ENCODE measurements at places on chromosomes 4 and X.
A peak's percentile ranks its signal among the peaks of the same experiment; 100 is the strongest.

DNA sequence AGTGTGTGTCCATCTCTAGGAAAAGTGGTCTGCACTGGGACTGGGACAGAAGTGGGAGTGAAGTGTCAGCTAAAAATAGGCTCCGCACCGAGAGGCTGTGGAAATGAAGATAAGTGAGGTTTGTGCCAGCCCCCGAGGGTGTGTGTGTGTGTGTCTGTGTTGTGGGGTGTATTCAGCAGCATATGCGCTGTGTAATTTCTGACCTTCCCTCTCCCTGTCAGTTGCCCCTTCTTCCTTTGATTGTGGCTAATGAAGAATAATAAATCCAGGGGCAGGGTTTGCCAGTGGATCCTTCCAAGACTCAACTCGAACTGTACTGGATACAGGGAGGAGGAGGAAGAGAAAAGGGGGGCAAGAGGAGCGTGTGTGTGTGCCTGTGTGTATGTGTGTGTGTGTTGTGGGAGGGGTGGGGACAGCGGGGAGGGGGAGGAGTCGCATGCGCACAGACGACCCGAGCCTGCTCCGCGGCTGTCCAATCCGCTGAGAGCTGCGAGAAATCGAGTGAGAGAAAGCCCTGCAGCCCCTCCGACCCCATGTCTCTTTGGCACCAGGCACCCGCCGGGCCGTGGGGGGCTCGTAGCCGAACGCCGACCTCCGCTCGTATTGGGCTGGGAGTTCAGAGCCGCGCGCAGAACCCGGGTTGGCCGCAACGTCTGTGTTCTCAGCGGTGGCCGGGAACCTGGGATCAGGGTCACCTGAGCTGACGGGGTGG lies 916 bp upstream of the POU4F2 start:
- DNase-seq = no peak

DNA sequence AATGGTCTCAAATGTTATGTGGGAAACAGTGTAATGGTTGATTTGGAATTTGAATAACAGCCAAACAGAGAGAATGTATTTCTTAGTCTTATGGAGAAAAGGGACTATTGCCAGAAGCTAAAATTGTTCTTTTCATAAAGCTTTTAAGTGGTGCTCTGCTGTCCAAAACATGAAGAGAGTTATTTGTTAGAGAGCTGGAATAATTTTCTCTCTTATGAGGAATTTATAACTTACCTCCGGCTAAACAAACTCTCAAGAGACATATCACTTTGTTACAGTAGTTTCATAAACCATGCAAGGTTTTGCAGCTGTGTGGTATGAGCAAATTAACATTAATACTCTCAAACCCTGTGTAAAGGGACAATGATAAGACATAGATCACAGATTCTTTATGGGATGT lies 28.6 kb downstream of the SULT1B1 start:
- no peak for DNase-seq

GRCh38 chr4:171985129-171985528 lies 171.9 kb downstream of the GALNTL6 start:
- no peak for DNase-seq

GRCh38 chrX:119495734-119496726 lies 27.8 kb downstream of the SLC25A5 start:
- no peak for DNase-seq

DNA sequence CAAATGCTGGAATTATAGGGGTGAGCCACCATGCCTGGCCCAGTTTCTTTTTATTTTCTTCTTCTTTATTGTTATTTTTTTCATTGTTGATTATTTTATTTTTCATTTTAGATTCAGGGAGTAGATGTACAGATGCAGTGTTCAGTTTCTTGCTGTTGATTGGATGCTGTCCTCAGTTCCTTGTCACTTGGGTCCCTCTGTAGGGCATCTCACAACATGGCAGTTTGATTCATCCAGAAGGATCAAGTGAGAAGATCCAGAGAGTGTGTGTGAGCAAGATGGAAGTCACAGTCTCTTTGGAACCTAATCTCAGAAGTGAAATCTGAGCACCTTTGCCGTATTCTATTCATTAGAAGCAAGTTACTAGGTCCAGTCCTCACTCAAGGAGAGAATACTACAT lies 20.9 kb downstream of the HMGB3 start:
- no peak for DNase-seq

- no peak for DNase-seq
These were observed 368.5 kb upstream of the GRID2 start for GRCh38 chr4:91935217-91935616.

DNA sequence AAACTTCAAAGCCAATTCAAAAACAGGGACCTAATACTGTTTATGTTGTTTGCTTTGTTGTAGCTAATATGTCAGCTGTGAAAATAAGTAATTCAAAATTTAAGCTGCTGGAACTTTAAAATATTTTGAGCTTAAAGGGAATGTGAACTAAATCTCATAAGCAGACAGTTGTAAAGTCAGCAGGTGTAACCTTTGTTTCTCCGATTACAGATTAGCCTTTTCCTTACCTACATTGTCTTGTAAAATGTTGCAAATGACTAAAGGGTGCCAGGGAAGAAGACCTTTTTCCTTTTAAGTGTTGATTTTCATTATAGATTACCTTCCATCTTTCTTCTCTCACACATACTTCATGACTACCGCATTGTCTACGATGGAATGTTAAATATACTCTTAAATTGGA lies 405.1 kb downstream of the KCNIP4 start:
- DNase-seq = no peak

DNA sequence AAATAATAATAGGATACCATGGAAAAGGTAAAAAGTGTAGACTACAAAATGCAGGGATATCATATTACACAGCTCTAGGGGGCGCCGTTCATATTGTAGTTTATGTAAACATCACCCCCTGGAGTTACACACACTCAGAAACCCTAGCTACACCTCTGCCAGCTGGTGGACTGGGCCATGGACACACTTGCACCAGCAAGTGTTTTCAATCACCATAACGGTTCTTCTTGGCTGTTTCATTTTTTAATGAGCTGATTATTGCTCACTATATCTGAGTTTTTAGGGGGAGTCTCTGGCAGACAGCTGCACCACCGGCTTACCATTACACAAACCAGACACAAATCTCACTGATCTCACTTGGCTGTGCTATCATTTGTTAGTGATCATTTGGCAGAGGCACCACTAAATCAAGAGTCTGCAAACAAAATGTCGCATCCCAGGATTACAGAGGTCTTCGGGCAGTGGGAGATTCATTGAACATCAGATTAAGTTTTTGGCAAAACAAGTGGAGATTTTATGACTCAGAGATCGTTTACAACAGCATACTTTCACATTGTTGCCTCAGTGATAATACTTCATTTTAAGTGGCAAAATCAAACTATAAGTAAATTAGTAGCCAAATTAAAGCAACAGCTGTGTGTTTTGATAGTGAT lies 185.7 kb downstream of the UNC5C start:
- DNase-seq = peak; percentile 12

DNA sequence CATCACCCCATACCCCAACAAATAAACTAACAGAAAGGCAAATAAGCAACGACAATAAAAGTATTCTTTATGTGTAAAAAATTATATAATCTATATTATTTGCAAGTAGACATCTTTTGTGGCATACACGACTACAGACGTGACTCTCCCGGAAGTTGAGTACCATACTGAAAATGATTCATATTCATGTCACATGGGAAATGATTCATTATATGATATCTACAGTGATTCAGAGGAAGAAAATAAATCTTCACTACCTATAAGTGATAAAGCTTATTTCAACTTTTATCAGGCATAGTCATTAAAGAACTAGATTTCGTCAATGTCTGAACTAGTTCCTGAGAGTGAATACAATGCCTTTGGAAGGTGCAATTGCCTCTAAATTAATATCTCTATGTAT lies 4.6 kb upstream of the ANTXR2 start:
- DNase-seq = peak; percentile 28

DNA sequence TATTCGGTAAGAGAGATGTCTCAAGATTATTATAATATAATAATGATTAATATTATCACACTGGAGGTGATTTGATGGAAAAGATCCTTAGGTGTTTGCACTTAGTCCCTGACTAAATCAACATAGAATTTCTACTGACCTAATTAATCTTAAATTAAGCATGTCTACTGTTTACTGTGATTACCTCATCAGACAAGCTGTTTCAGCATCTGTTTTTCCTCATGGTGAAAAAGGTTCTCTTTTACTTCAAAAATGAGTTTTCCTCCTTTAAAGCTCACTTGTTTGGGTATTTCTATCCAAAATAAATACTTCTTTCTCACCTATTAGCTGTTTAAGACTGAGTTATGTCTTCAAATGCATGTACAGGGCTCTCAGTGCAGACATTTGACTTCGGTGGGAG lies 407.8 kb downstream of the NKX6-1 start:
- DNase-seq = no peak

DNA sequence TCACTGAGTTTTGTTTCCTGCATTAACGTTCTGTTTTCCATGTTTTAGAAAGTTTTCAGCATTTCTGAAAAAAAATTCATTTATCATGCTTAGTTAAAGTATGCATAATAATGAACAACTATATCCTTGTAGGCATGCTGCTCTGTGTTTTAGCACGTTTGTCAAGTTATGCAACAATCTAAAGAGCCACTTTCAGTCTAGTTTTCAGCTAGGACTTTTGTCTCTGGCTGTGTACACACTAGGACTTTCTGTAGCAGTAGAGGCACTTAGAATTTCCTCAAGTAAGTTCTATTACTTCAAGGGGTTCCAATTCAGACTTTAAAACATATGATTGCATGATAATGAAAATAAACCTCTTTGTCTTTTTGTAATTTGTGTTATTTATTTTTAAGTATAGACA lies 12.4 kb downstream of the DCAF8L1 start:
- DNase-seq = no peak

GRCh38 chr4:21815651-21816377 lies 132.8 kb downstream of the KCNIP4 start:
- DNase-seq = no peak

GRCh38 chr4:171532968-171533367 lies 280.2 kb upstream of the GALNTL6 start:
- no peak for DNase-seq

- DNase-seq = no peak
These were observed 40.1 kb upstream of the HMGB3 start for GRCh38 chrX:150942942-150943594.

GRCh38 chrX:69231903-69232302 lies 66.7 kb upstream of the PJA1 start:
- DNase-seq = no peak

- DNase-seq = no peak
These were observed 67.7 kb upstream of the SPANXN2 start for GRCh38 chrX:143788265-143788664.

- no peak for DNase-seq
These were observed 1183.2 kb downstream of the RAPGEF2 start for GRCh38 chr4:160286051-160286450.

DNA sequence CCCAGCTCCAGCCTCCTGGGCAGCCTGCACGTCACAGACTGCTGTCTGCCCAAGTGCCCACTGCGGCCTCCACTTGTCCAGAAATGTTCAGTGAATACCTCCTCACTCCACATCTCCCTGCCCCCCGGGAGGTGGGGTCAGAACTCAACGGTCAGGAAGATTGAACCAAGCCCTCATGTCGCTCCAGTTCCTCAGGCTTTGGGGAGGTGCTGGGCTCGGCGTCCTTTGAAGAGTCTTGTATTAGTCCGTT lies 82.4 kb upstream of the LRPAP1 start:
- no peak for DNase-seq

- no peak for DNase-seq
These were observed 55.0 kb downstream of the BEX3 start for GRCh38 chrX:103431316-103431715.

- DNase-seq = no peak
These were observed 56.7 kb downstream of the IGFBP7 start for GRCh38 chr4:57053508-57053907.

- no peak for DNase-seq
These were observed 10.9 kb downstream of the GAB3 start for GRCh38 chrX:154739952-154740465.

- no peak for DNase-seq
These were observed 471.7 kb downstream of the GASK1B start for GRCh38 chr4:157700898-157701694.

GRCh38 chr4:94531991-94532789 lies 80.4 kb downstream of the PDLIM5 start:
- no peak for DNase-seq

DNA sequence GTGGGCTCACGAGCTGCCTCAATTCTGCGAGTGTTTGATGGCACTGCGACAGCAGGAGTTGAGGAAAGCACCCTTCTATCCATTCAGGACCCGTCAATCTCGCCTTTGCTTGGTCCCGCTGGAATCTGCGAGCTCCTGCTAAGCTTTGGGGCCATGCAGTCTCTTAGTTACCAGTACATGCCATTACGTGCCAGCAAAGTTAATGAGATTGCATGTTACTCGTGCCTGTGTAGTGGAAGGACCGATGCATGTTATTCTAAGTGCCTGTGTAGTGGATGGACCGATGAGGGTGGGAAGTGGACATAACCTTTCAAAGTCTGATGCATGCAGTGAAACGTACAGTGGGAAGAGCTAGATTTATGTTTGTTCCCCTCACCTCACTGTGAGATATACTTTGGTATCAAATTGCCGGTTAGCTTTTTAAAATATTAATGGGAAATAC lies 569 bp downstream of the RPS3A start:
- DNase-seq = no peak

GRCh38 chrX:1411326-1411725 lies 19.4 kb upstream of the SLC25A6 start:
- DNase-seq = no peak

- DNase-seq = no peak
These were observed 58.6 kb upstream of the CXCL8 start for GRCh38 chr4:73681776-73682175.

- no peak for DNase-seq
These were observed 56.6 kb downstream of the INTS12 start for GRCh38 chr4:105651884-105652283.

GRCh38 chr4:173039617-173040577 lies 128.7 kb upstream of the GALNT7 start:
- DNase-seq = no peak

DNA sequence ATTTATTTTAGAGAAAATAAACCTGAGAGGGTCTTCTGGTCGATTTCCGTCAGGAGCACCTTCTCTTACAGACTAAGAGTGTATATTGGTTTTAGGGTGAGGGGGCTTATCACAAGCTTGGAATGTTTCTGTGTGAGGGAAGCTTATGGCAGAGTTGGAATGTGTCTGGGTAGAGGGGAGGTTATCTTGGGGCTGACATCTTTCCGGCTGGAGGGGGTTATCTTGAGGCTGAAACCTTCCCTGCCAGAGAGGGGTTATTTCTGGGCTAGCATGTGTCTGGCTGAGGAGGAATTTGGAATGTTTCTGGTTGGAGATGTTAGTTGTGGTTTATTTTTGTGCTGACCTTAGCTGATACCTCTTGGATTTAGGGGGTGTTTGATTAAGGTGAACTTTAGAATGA lies 1312.1 kb downstream of the ADGRL3 start:
- DNase-seq = no peak

- no peak for DNase-seq
These were observed 50.9 kb upstream of the TMEM164 start for GRCh38 chrX:109952050-109952449.

- DNase-seq = no peak
These were observed 672.8 kb upstream of the GALNT7 start for GRCh38 chr4:172495769-172496168.

DNA sequence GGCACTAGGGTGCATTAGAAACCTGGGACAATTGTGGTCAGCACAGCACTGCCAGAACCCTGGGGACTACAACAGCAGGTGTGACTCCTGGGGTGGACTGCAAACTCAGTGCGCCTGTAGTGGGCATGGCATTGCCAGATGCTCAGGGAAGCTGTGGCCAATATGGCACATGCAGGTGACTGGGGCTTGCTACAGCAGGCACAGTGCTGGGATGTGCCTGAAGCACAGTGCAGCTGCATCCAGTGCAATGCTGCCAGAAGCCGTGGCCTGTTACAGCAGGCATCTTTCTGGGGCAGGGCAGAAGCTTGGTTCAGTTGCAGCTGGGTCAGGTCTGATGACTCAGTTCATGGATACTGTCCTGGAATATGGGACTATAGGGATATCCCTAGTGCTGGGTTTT lies 445.8 kb downstream of the CCSER1 start:
- DNase-seq = no peak

Measured in stimulated activated CD4-positive, alpha-beta T cell treated with anti-CD3 and anti-CD28 coated beads, Interleukin-15, amount 100 ng/mL, for 24 hours (primary cell).